DMS79 (cell line): ENCODE measurements at places on chromosomes 4 and X.

DNA sequence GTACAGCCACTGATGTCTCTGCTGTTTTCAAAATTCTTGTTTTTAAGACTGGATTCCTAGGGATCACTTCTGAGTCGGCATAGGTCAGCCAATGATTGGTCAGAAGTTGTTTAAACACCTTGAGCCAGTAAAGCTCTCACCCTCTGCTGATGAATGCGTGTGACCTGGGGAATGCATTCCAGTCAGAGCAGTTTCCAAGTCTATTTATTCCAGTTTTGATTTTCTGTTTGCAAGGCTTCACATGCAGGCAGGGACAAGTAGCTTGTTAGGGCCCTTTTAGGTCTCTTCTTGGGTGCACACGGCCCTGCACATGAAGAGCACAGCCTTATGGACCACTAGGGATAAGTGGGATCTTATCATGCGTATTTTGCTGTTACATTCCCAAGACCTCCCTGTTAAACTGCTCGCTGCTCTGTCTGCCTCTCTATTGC lies 47.0 kb downstream of the KLHL15 start:
- no peak for DNase-seq

DNA sequence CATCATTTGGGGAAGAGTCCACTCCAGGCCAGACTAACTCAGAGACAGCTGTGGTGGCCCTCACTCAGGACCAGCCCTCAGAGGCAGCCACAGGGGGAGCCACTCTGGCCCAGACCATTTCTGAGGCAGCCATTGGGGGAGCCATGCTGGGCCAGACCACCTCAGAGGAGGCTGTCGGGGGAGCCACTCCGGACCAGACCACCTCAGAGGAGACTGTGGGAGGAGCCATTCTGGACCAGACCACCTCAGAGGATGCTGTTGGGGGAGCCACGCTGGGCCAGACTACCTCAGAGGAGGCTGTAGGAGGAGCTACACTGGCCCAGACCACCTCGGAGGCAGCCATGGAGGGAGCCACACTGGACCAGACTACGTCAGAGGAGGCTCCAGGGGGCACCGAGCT lies 3.3 kb upstream of the ERAS start:
- DNase-seq: no peak

- no peak for DNase-seq
Observed at GRCh38 chr4:83782591-83782990, 246.7 kb downstream of the GPAT3 start.

DNA sequence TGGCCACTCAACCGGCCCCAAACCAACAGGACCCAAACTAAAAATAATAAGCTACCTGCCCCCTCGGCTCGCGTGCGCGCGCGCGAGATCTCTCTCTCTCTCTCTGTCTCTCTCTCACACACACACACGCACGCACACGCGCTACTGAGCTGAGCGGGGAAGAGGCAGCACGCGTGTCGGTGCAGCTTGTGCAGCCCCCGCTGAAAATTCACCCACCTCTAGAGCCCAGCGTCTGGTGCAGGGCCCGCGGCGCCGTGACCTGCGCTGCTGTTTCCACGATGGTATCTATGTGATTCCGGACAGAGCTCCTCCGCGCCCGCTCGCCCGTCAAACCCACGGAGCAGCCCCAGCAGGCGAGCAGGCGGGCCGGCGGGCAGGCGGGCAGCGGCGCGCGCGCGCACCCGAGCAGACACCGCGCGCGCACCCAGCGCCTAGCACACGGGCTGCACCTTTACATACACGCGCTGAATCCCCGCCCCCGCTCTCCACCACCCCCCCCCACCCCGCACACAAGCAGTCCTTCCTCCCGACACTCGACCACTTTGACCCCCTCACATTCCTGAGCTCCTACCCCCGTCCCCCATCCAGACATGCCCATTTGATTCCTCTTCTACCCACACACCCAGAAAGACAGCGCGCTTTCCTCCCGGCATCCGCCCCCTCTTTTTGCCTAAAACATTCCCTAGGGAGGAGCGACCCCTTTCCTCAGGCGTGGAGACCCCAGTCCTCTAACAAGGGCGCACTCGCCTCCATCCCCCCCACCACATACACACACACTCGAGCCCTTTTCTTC lies 1.0 kb downstream of the SLITRK4 start:
- DNase-seq: no peak

DNA sequence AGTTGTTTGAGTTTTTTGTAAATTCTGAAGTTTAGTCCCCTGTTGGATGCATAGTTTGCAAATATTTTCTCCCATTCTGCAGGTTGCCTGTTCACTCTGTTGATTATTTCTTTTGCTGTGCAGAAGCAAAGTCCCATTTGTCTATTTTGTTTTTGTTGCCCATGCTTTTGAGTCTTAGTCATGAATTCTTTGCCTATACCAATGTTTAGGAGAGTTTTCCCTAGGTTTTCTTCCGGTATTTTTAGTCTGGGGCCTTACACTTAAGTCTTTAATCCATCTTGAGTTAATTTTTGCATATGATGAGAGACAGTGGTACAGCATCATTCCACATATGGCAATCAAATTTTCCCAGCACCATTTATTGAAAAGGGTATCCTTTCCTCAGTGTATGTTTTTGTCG lies 405.8 kb upstream of the RPS6KA3 start:
- DNase-seq: no peak

DNA sequence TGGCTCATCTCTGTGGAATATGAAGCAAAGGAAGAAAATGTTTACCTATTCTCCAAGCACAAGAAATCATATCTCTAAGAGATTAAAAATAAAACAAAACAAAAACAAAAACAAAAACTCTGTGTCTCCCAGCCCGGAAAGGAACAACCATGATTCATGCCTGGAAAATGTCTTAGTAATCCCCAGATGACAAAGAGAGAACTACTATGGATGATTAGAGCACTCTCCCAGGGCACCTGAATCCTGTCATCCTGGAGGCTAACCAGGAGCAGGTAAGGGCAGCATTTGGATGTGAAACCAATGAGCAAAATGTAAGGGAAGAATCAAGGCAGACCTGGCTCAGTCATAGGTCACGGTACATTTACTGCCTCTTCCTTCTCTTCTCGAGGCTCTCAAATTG lies 1.7 kb upstream of the AKAP4 start:
- no peak for DNase-seq

DNA sequence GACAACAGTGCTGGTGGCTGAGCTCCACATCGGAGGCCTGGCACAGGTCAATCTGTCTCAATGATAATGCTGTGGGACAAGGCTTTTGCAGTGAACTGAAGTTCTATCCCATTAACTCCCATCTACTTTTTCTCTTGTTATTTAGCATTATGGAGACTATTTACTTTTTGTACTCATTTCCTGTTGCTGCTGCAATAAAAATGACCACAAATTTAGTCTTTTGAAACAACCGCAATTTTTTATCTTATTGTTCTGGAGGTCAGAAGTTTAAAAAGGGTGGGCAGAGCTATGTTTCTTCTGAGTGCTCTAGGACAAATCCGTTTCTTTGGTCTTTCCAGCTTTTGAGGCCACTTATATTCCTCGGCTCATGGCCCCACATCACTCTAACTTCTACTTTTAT lies 111.0 kb upstream of the PITX2 start:
- DNase-seq: no peak

- peak; percentile 75 for DNase-seq
Observed at GRCh38 chrX:109270580-109271484, 211.1 kb downstream of the GUCY2F start.

DNA sequence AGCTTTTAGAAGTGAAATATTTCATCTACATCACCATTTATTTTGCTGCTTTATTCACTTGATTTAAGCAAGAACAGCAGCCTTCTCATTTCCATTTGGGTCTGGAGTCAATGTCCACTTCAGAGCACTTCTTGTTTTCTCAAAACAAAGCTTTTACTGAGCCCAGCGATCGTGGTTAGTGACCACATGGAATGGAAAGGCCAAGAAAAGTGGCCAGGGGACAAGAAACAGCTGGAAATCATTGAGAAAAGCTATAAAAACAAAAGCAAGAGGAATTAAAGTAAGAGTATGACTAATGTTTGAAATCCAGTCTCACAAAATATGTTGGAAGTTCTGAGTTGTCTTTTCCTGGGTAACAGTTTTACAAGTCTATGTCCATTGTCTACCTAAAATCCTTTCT lies 328.4 kb upstream of the INTU start:
- no peak for DNase-seq

GRCh38 chr4:185921583-185922555 lies 109.9 kb upstream of the SORBS2 start:
- no peak for DNase-seq

- no peak for DNase-seq
Observed at GRCh38 chr4:162644346-162644745, 480.5 kb upstream of the FSTL5 start.

DNA sequence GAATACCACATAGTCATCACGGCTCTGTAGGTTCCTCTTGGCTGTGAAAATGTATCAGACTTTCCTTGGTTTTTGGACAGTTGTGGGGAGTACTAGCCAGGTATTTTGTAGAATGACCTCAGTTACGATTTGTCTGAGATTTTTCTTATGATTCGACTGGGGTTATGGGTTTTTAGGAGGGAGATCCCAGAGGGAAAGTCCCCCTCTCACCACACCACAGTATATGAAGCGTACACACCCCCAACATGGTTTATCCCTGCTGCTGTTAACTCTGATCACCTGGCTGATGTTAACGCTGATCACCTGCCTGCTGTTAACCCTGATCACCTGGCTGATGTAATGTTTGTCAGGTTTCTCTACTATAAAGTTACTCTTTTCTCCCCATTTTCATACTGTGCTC lies 72.6 kb downstream of the ANAPC4 start:
- DNase-seq: no peak

DNA sequence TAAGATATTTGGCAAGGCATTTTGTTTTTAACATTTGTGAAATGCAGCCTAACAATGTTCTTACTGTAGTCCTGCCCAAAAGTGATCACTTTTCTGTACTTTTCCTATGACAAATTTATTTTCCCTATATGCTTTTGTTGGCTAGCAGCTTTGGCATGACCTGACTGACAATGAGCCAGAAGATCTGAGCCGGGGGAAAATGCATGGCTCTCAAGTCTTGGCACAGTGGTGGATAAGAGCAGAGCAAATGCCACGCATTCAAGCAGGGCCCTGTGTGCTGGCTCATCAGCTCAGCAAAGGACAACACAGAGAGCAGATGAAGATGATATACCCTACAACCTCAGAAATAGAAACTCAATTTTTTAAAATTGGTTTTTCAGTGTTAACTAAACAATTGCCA lies 187.3 kb downstream of the ANAPC10 start:
- no peak for DNase-seq
